ENCODE measurements at places on chromosomes 11 and 22.

GRCh38 chr11:121268581-121268980 is 24.0 kb upstream of the SC5D start:
- DNase-seq = no peak

- no peak for DNase-seq
Observed at GRCh38 chr22:47000888-47001287, 238.4 kb downstream of the TBC1D22A start.

DNA sequence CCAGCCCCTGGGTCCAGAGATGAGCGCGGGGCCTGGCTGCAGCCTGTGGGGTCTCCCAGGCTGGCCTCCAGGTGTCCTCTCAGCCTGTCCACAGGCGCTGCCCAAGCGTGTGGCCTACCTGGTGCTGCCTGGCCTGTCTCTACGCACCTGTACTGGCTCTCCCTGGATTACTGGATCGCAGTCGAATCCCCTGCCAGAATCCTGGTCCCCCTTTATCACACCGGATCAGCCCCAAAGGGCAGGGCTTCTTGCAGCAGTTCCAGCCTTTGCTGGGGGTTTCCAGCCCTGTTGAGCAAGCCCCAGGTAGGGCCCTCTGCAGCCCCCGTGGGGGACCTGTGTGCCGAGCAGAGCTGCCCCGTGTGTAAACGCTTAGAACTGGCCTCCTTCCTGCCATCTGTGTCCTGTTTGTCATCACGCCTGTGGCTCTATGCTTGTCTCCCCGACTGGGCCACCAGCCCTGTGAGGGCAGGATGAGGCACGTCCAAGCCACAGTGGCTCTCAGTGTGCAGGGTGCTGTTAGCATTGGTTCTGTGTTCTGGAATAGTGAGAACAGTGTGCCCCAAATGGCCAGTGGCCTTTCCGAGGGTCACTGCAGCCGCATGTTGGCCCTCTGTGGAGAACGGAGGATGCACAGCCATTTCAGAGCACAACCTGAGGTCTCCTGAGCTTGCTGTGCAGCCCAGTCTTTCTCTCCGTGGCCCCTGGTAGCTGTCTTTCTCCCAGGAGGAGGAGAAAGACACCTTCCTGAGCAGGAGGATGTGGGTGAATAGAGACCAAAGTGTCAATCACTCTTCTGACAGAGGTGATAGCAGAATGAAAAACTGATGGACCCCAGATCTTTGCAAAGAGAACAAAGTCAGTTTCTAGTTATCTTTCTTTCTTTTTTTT is 13.9 kb upstream of the TXNRD2 start:
- no peak for DNase-seq

DNA sequence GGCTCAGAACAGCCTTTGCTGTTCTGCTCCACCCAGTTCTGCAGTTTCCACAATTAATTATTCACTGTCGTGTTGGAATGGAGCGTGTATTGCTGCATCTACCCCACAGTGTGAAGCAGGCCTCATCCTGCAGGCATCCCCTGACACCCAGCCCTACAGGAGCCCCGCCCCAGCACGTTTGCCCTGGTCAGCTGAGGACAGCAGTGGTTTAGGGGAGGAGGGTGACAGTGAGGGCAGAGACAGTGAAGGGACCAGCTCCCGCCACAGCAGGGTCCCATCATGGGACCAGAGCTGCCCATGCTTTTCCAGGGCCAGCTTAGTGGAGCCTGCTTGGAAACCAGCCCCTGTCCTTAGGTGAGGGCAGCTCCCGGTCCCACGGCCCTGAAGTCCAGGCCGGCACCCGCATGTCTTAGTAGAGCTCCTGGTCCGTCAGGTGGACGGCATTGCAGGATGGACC is 273.0 kb downstream of the TBC1D22A start:
- no peak for DNase-seq

GRCh38 chr22:42978453-42979103 is 36.4 kb downstream of the PACSIN2 start:
- DNase-seq = no peak

- no peak for DNase-seq
Observed at GRCh38 chr11:70000228-70000627, 77.9 kb upstream of the ANO1 start.

DNA sequence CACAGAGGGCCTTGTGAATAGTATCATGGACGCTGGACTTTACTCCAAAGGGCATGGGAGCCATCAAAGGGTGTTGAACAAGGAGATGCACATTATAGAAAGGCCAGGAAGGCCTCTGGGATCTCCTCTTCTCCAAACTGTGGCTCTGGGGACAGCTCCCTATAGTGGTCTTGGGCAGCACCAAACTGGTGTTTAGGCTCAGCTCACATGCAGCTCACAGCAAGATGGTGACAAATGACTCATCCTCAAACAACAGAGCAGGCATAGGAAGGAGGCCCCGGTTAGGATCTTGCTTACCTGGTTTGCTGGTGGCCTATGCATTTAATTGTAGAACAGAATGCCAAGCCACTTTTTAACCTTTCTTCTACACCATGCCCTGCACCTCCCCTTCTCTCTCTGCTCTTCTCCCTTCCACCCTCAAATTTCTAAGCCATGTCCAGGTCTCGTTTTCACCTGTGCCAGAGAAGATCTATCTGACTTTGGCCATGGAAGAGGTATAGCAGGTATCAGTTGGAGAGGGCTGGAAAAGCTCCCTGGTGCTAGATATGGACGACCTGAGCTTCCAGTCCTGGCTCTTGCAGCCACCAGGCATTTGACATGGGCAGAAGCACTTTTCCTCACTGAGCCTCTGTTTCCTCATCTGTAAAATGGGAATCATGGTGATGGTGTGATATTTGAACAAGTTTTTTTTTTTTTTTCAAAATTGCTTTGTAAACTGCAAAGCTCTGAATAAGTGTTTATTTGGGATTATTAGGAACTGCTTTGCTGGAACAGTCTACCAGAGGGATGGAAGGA is 14.4 kb upstream of the EHF start:
- no peak for DNase-seq

GRCh38 chr11:30568931-30569330 is 17.2 kb downstream of the MPPED2 start:
- DNase-seq = no peak

DNA sequence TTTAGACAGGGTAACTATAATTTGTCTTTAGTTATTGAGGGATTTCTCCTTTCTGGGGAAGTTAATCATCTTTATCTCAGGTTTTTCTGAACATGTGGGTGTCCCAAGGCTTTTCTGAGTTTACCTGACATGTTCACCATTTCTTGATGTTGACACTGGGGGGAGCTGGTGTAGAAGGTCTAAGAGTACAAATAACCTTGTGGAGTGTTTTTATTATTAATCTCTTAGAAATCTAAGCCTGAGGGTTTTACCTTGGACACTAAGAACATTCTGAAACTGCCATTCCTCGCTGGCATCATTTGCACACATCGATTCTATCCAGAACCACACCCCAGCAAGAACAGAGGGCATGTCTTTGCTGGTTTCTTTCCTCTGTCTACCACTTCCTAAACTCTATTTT is 15.6 kb upstream of the C11orf91 start:
- DNase-seq = no peak

- DNase-seq = no peak
Observed at GRCh38 chr11:17531071-17531600, 13.1 kb downstream of the USH1C start.

DNA sequence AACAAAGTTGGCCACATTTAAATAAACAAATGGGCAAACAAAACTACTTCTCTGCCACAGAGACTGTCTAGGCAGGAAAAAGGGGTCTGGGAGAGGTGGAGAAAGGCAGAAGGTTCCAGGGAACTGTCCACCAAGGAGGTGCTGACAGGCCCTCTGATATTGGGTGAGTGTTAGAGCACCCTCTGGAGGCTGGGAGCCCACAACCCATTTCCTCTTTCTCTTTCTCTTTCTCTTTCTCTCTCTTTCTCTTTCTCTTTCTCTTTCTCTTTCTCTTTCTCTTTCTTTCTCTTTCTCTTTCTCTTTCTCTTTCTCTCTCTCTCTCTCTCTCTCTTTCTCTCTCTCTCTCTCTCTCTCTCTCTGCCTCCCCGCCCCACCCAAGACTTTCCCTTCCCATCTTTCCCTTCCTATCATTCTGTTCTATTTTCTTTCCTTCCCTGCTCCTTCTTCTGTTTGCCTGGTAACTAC is 912.8 kb downstream of the DLG2 start:
- no peak for DNase-seq

GRCh38 chr11:2664376-2664775 is 35.4 kb downstream of the KCNQ1OT1 start:
- DNase-seq = no peak

GRCh38 chr11:30016588-30017363 is at the start of gene KCNA4:
Gene KCNA4, minus strand, starts transcription at chr11:30017030. Its CDS starts 4,352 bp downstream, at chr11:30012678.
- no peak for DNase-seq

GRCh38 chr11:14577835-14578529 is 57.8 kb upstream of the PSMA1 start:
- DNase-seq = no peak

GRCh38 chr11:6894097-6894496 is 1.8 kb upstream of the OR2D2 start:
- no peak for DNase-seq

GRCh38 chr11:100876815-100877520 is 189.9 kb downstream of the ARHGAP42 start:
- no peak for DNase-seq

Data from T follicular helper cell (primary cell).